ENCODE measurements at places on chromosomes 16 and 17.
A peak's percentile ranks its signal among the peaks of the same experiment; 100 is the strongest.

- no peak for DNase-seq
Observed at GRCh38 chr16:57570301-57571070, 28.0 kb downstream of the ADGRG5 start.

DNA sequence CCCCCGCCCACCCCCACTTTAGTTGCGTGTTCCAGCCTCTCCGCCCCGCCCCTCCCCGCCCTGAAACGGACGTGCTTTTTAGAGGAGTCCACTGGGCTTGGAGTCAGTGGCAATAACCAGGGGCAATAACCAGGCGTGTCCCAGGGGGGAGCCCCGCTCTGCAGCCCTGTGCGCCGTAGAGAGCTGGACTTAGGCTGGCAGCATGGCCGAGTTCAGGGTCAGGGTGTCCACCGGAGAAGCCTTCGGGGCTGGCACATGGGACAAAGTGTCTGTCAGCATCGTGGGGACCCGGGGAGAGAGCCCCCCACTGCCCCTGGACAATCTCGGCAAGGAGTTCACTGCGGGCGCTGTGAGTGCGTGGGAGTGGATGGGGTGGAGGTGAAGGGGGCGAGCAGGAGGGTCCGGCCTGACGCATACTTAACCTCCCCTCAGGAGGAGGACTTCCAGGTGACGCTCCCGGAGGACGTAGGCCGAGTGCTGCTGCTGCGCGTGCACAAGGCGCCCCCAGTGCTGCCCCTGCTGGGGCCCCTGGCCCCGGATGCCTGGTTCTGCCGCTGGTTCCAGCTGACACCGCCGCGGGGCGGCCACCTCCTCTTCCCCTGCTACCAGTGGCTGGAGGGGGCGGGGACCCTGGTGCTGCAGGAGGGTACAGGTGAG, at the start of gene ALOX15B:
ALOX15B (plus strand) TSS at position 106 of the 657 bp plus-strand sequence; CDS start at position 203, 97 bp downstream.
- no peak for DNase-seq

GRCh38 chr16:57044931-57045693, 47.3 kb upstream of the CPNE2 start:
- peak; percentile 42 for DNase-seq

GRCh38 chr16:50878966-50879615, 137.2 kb downstream of the CYLD start:
- no peak for DNase-seq

GRCh38 chr16:5557966-5558365, 460.4 kb upstream of the EEF2KMT start:
- no peak for DNase-seq

- DNase-seq = no peak
Observed at GRCh38 chr16:75099738-75100602, 16.6 kb downstream of the LDHD start.

DNA sequence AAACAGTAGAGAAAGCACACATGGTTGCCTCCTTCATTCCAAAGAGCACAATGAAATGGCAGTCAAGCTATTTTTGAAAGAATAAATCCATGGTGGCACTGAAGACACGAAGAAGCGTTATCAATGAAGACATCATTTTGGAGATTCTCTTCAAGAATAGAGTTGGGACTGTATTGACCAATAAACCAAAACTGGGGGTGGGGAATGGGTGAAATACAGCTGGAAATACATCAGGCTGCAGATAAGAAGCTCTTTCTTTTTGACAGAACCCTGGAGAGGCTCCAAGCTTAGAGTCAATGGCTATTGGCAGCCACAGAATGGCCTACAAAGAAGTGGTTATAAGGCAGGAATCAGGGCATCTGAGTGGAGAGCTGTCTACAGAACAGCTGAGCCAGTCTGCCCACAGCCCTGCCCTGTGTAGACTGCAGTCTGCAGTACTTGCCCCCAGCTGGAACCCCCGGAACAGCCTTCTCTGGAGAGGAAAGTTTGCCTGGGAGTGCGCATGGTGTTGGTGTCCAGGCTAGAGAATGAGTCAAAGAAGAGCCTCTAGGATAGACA, 100.4 kb downstream of the STX8 start:
- no peak for DNase-seq

GRCh38 chr16:71594000-71594646, 17.2 kb upstream of the TAT start:
- DNase-seq = no peak

Data from GM06990 (cell line).